Inflammatory macrophage treated with lipopolysaccharide for 1 hour (primary cell): ENCODE measurements at places on chromosomes 7 and 10.

- DNase-seq: no peak
Observed at GRCh38 chr7:1368184-1368681, 91.0 kb downstream of the MICALL2 start.

- no peak for DNase-seq
Observed at GRCh38 chr7:23333671-23334246, 34.6 kb downstream of the MALSU1 start.

- DNase-seq: no peak
Observed at GRCh38 chr10:126867567-126868365, 37.5 kb upstream of the DOCK1 start.

DNA sequence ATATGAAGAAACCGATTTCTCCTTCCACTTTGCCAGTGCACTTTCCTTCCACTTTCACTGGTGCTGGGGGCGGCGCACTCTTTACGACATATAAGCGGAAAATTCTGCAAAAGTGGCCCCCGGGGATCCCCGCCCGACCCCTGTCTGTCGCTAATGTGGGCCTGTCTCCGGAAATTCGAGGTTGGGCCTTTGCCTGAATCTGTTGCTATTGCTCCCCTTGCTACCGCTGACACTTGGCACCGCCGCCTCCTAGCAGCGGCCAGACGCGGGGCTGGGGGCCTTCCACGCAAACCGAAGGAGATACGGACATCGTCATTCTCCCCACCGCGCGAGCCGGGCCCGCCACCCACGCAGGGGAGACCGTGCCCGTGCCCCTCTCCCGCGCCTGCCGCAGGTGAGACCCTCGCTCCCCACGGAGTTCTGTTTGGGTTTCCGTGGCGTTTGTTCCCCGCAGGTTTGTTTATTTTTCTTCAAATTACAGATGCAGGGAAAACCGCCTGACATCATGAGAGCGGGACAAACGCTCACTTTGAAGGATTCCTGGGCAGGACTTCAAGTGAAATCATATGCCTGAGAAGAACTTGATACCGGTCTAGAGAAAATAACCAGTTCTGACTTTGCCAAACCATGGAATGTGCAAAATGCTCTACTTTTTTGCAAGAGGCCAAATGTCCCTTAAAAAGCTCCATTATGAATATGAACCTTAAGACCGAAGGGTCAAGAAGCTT, 5.0 kb downstream of the TWIST1 start:
- DNase-seq: peak; percentile 62

DNA sequence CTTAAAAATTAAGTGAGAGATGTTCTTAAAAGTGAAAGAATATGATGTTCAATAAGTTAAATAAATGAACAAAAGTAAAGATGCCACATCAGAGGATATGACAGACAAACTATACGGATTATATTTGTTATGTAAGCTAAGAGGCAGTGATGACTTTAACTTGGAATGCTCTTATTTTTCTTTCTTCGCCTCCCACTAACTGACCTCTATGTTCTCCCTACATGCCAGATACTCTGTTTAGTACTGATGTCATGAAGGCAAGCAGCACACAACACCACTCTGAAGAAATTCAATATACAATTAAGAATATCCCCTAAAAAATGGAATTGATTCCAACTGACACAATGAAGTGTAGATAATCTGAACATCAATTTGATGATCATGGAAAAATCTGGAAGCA, 223.4 kb downstream of the DOCK4 start:
- DNase-seq: no peak

DNA sequence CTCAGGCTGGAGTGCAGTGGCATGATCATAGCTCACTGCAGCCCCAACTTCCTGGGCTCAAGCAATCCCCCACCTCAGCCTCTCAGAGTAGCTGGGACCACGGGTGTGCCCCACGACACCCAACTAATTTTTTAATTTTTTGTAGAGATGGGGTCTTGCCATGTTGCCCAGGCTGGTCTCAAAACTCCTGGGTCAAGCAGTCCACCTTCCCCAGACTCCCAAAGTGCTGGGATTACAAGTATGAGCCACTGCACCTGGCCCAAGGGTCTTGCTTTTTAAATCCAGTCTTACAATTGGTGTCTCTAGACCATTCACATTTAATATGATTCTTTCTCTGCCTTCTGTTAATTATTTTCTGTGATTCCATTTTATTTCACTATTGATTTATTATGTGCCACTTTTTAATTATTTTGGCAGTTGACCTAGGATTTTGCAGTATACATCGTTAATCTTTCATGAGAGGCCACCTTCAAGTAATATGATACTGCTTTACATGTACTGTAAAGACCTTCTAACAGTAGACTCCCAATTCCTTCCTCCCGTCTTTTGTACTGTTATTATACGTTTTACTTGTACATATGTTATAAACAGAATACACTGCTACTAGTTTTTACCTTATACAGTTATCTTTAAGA, 18.7 kb downstream of the MMP21 start:
- no peak for DNase-seq

- no peak for DNase-seq
Observed at GRCh38 chr7:149427096-149427680, 33.7 kb downstream of the ZNF777 start.

- DNase-seq: peak; percentile 69
Observed at GRCh38 chr10:99656199-99657064, 2.9 kb upstream of the ENTPD7 start.
